ENCODE measurements at places on chromosomes 6 and 20. TPM values are rescaled to one million over a fixed set of nuclear protein-coding genes. Genes with fewer than 3 reads are reported as not detected.

DNA sequence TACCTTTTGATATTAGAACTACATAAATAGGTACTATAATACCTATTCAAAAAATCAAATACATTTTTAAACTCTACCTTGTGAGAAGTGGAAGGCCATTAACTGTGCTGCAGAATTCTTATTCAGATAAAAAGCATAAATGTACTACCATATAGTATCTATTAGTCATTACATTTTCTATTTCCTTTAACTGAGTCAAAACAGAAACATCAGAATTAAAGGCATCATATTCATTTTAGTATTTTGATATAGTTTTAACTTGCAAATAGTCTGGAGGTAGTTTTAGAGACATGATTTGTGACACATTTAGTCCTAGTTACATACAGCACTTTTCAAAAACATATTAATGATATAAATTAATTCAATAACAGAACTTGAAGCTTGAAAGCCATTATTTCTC is 39.9 kb upstream of the TAB2 start:
- no peaks in the 10 kb centered on the region for H3K27me3 ChIP-seq
- H3K27ac ChIP-seq = no peak overlapping the region
- H3K4me3 ChIP-seq = no peak overlapping the region
- DNase-seq = no peak
- peaks cover 36% of the 10 kb centered on the region for H3K4me1 ChIP-seq

- H3K27ac ChIP-seq = no peak overlapping the region
- no peaks in the 10 kb centered on the region for H3K36me3 ChIP-seq
- no peak for DNase-seq
- H3K4me1 ChIP-seq = peaks cover 8% of the 10 kb centered on the region
Measured at GRCh38 chr20:44187772-44188709, 1.1 kb upstream of the JPH2 start.

The DEFB124 gene
- not detected for total RNA-seq

The SLC22A16 gene
- not detected for total RNA-seq

DNA sequence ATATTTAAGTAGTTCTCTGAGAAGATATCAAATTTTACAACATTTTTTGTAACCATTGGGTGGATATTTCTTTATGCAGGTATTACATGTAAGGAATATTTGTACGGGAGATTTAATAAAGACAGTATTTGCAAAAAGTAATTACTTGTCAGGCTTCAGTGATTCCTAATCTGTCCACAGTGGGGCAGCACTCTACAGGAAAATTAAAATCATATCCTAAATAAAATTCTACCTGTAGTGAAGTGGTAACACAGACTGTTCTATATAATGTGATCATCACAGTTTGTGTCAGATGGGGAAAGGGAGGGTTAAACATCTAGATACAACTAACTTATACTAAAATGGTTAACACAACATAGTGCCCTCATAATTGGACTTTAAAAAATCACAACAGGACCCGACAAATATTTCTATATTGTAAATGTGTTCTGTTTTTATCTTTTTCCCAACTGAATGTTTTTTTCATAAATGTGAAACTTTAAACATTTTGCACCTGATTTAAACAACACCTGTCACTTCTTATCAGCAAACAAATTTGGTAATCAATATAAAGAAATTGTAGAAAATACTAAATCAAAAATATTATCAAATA is 145.6 kb upstream of the MANEA start:
- no peak overlapping the region for H3K27ac ChIP-seq
- no peaks in the 10 kb centered on the region for H3K4me1 ChIP-seq
- no peaks in the 10 kb centered on the region for H3K27me3 ChIP-seq
- no peak overlapping the region for H3K4me3 ChIP-seq
- DNase-seq = no peak

- no peak overlapping the region for H3K27ac ChIP-seq
- DNase-seq = no peak
Measured at GRCh38 chr6:159170999-159171712, 2.0 kb downstream of the FNDC1 start.

The NNAT gene
- 0.23 TPM for total RNA-seq

DNA sequence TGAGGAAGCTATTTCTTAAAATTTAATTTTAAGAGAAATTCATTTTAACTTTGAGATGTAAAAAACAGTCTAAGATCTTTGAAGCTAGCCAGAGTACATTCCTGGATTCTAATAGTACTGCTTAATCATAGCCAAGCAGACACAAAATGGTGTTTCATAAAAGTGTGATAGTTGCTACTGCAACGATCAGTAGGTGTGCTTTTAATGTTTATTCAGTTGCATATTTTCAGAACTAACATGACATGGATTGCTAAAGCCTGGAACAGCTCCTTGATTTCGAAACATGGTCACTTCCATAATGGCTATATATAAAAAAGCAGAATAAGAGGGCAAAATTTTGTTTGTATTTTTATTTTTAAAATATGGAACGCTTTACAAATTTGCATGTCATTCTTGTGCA is 35.5 kb downstream of the SESN1 start:
- H3K27ac ChIP-seq = peak overlapping the region; percentile 78
- H3K4me3 ChIP-seq = peak overlapping the region; percentile 12
- H3K27me3 ChIP-seq = no peaks in the 10 kb centered on the region
- H3K4me1 ChIP-seq = peaks cover 41% of the 10 kb centered on the region

DNA sequence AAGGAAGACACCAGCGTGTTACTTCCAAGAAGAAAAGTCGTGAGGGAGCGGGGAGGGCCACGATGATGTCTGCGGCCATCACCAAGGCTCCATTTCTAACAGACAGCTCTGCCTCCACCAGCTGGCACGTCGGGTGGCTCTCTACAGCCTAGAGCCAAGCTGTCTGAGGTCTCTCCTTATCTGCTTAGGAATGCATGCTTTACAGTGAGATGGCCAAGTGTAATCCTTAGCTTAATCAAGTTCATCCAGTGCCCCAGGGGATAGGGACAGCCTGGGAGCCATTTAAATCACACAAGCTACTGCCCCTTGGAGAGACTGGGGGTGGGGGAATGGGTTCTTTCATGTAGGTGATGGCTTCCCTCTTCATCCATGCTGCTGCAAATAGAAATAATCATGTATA is 213.8 kb upstream of the CST7 start:
- no peak for DNase-seq
- H3K36me3 ChIP-seq = no peaks in the 10 kb centered on the region
- H3K4me3 ChIP-seq = no peak overlapping the region

- no peaks in the 10 kb centered on the region for H3K27me3 ChIP-seq
- H3K27ac ChIP-seq = no peak overlapping the region
- no peak overlapping the region for H3K4me3 ChIP-seq
- no peak for DNase-seq
- peaks cover 2% of the 10 kb centered on the region for H3K36me3 ChIP-seq
- peaks cover 10% of the 10 kb centered on the region for H3K4me1 ChIP-seq
Measured at GRCh38 chr20:36833275-36834020, 42.5 kb upstream of the TLDC2 start.

- no peak overlapping the region for H3K27ac ChIP-seq
- no peak overlapping the region for H3K4me3 ChIP-seq
Measured at GRCh38 chr6:132167929-132168892, 217.0 kb upstream of the CCN2 start.

DNA sequence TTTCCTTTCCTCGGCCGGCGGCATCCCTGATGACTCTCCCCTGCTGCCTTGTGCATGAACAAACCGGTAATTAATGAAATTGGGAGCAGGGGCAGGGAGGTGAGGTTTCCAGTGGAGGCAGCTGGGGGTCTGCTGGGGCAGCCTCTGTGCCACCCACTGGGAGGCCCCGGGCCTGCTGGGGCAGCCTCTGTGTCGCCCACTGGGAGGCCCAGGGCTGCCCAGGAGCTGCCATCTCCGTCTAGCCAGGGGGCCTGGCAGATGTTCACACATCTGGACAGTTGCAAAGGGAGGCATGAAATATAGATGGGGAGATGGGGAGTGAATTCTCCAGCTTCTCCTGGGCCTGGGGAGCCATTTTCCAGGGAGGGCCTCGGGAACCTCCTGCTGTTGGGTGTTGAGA is 33.8 kb downstream of the TOX2 start:
- H3K4me1 ChIP-seq = peaks cover 55% of the 10 kb centered on the region
- no peaks in the 10 kb centered on the region for H3K36me3 ChIP-seq
- H3K27me3 ChIP-seq = peaks cover 52% of the 10 kb centered on the region
- DNase-seq = no peak
- H3K27ac ChIP-seq = no peak overlapping the region
- H3K4me3 ChIP-seq = no peak overlapping the region

GRCh38 chr20:24972341-24972740 is 20.2 kb downstream of the APMAP start:
- H3K36me3 ChIP-seq = peaks cover 54% of the 10 kb centered on the region
- no peaks in the 10 kb centered on the region for H3K27me3 ChIP-seq
- no peak for DNase-seq
- H3K27ac ChIP-seq = no peak overlapping the region

GRCh38 chr20:21151791-21152190 is 25.9 kb downstream of the KIZ start:
- no peak overlapping the region for H3K27ac ChIP-seq
- peaks cover 16% of the 10 kb centered on the region for H3K36me3 ChIP-seq
- H3K4me1 ChIP-seq = no peaks in the 10 kb centered on the region
- H3K4me3 ChIP-seq = no peak overlapping the region
- DNase-seq = no peak
- H3K27me3 ChIP-seq = no peaks in the 10 kb centered on the region

DNA sequence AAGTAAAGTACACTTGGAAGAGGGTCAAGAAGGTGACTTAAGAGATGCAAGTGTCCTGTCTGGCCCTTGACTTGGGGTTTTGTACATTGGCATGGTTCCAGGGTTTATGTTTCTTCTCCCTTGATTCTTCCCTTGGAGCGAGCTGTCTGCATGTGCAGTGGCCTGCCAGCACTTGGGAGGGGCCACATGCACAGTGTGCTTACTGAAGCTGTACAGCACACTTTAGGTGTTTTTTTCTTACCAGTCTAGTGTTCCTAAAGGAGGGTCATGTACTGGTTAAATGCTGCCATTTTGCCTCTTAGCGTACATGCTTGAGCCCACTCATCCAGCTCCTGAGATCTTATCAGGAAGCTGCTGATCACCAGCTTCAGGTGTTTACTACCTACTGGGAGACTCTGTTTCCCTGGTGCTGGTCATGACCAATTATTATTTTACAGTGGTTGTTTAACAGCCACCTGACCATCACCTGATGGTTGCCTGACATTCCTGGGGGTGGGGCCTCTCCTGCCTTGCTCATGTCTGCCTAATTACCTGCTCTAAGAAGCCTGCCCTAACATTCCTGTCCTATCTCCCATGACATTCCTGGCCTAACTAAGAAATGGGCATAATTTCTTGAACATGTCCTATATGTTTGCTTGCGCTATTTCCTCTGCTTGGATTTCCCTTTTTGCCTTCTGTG is 182.9 kb downstream of the MCHR2 start:
- H3K36me3 ChIP-seq = no peaks in the 10 kb centered on the region
- H3K27ac ChIP-seq = no peak overlapping the region
- H3K4me3 ChIP-seq = no peak overlapping the region
- peaks cover 27% of the 10 kb centered on the region for H3K27me3 ChIP-seq

Data from activated naive CD8-positive, alpha-beta T cell treated with anti-CD3 and anti-CD28 coated beads for 36 hours (primary cell).